ENCODE measurements at places on chromosomes 6 and 20. TPM values are rescaled to one million over a fixed set of nuclear protein-coding genes. Genes with fewer than 3 reads are reported as not detected.

LY6G6C gene
- 1.0 TPM for total RNA-seq

SLC22A2 gene
- not detected for total RNA-seq

RIPPLY2 gene
- 0.23 TPM for total RNA-seq

C6orf58 gene
- total RNA-seq, result not detected

ARFGAP1 gene
- 75.2 TPM for total RNA-seq

GRCh38 chr6:127366282-127367022 is 23.0 kb upstream of the ECHDC1 start:
- no peaks in the 10 kb centered on the region for H3K4me1 ChIP-seq
- H3K4me3 ChIP-seq, result no peak overlapping the region
- H3K27ac ChIP-seq, result no peak overlapping the region

- no peaks in the 10 kb centered on the region for H3K36me3 ChIP-seq
- no peak overlapping the region for H3K27ac ChIP-seq
- no peaks in the 10 kb centered on the region for H3K27me3 ChIP-seq
- no peak for DNase-seq
Observed at GRCh38 chr20:37615340-37616109, 78.3 kb upstream of the CTNNBL1 start.

GRCh38 chr20:36969051-36969450 is 17.5 kb upstream of the SAMHD1 start:
- H3K4me1 ChIP-seq, result no peaks in the 10 kb centered on the region
- no peaks in the 10 kb centered on the region for H3K36me3 ChIP-seq
- H3K27ac ChIP-seq, result no peak overlapping the region
- H3K27me3 ChIP-seq, result no peaks in the 10 kb centered on the region
- no peak overlapping the region for H3K4me3 ChIP-seq

DNA sequence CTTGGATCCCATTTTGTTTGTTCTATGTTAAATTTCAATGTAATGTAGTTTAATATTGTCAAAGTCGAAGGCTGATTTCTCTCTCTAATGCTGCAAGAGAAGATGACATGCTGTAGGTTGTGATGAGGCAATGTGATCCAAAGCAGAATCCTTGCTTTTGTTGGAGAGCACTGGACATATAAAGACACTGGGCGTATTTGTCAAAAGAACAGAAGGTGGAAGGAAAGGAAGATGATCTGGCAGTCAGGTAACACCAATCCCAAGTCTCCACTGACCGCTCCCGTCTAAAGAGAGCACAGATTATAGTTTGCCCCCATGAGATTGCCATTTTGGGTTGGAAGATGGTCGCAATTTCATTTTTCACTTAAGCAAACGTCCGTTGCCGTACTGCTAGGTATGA is 935 bp upstream of the RFX6 start:
- H3K4me1 ChIP-seq, result peaks cover 7% of the 10 kb centered on the region
- no peak overlapping the region for H3K27ac ChIP-seq
- no peak overlapping the region for H3K4me3 ChIP-seq
- no peaks in the 10 kb centered on the region for H3K27me3 ChIP-seq

DNA sequence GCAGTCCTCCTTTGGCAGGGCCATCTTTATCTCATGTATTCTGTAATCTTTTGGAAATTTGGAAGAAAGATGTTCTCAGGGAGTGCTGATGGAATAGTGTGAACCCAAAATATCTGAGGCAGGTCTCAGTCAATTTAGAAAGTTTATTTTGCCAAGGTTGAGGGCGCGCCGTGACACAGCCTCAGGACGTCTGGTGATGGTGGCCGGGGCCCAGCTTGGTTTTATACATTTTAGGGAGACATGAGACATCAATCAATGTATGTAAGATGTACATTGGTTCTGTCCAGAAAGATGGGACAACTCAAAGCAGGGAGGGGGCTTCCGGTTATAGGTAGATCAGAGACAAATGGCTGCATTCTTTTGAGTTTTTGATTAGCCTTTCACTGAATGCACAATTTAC is 89.8 kb downstream of the ERMARD start:
- no peaks in the 10 kb centered on the region for H3K27me3 ChIP-seq
- H3K4me3 ChIP-seq, result no peak overlapping the region
- no peaks in the 10 kb centered on the region for H3K4me1 ChIP-seq
- no peak for DNase-seq
- H3K27ac ChIP-seq, result no peak overlapping the region
- no peaks in the 10 kb centered on the region for H3K36me3 ChIP-seq

GRCh38 chr6:7993952-7994351 is 70.2 kb downstream of the BLOC1S5 start:
- no peak overlapping the region for H3K27ac ChIP-seq
- peaks cover 3% of the 10 kb centered on the region for H3K4me1 ChIP-seq
- no peaks in the 10 kb centered on the region for H3K27me3 ChIP-seq
- H3K4me3 ChIP-seq, result no peak overlapping the region
- no peaks in the 10 kb centered on the region for H3K36me3 ChIP-seq
- DNase-seq, result no peak

DNA sequence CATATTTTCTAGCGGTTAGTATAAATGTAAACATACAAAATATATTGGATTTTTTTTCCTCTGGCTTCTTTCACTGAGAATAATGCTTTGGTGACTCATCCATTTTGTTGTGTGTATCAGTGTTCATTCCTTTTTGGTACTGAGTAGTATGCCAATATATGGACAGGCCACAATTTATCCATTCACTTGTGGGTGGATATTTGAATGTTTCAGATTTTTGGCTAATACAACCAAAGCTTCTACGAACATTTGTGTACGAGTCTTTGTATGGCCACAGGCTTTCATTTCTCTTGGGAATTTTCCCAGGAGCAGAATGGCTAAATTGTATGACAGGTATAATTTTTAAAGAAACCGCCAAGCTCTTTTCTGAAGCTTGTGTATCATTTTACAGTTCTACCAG is 677.5 kb downstream of the HDGFL1 start:
- no peak overlapping the region for H3K27ac ChIP-seq
- H3K36me3 ChIP-seq, result no peaks in the 10 kb centered on the region
- H3K4me1 ChIP-seq, result no peaks in the 10 kb centered on the region
- no peak for DNase-seq
- H3K27me3 ChIP-seq, result no peaks in the 10 kb centered on the region

GRCh38 chr6:129748212-129748900 is 38.4 kb upstream of the ARHGAP18 start:
- H3K36me3 ChIP-seq, result no peaks in the 10 kb centered on the region
- H3K27me3 ChIP-seq, result no peaks in the 10 kb centered on the region
- no peak overlapping the region for H3K27ac ChIP-seq
- peaks cover 2% of the 10 kb centered on the region for H3K4me1 ChIP-seq
- DNase-seq, result peak; percentile 33
- H3K4me3 ChIP-seq, result no peak overlapping the region

GRCh38 chr6:39188098-39188450 is 41.2 kb downstream of the KCNK5 start:
- H3K27me3 ChIP-seq, result no peaks in the 10 kb centered on the region
- no peak for DNase-seq
- no peaks in the 10 kb centered on the region for H3K36me3 ChIP-seq
- no peak overlapping the region for H3K4me3 ChIP-seq
- no peak overlapping the region for H3K27ac ChIP-seq

- peaks cover 3% of the 10 kb centered on the region for H3K4me1 ChIP-seq
- DNase-seq, result no peak
- H3K27ac ChIP-seq, result no peak overlapping the region
- no peaks in the 10 kb centered on the region for H3K27me3 ChIP-seq
- no peak overlapping the region for H3K4me3 ChIP-seq
Observed at GRCh38 chr20:2144850-2145249, 43.2 kb downstream of the STK35 start.

DNA sequence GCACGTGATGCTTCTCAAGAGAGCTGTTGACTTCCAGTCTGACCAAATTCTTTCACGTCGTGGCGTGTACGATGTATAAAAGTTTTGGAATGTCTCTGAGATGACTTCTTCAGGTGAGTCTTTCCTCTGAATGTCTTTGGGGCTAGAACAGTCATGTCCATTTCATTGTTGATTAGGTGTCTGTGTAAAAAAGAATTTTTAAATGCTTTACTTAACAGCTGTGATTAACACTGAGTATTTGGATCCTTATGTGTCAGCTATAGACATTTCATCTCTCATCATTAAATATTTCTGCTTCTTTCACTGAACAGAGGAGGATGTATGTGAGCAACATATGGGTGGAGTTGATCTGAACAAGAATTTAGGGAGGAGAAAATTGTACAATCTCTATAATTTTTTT is 29.3 kb upstream of the KIF13A start:
- H3K36me3 ChIP-seq, result no peaks in the 10 kb centered on the region
- no peak overlapping the region for H3K27ac ChIP-seq
- H3K4me3 ChIP-seq, result no peak overlapping the region

DNA sequence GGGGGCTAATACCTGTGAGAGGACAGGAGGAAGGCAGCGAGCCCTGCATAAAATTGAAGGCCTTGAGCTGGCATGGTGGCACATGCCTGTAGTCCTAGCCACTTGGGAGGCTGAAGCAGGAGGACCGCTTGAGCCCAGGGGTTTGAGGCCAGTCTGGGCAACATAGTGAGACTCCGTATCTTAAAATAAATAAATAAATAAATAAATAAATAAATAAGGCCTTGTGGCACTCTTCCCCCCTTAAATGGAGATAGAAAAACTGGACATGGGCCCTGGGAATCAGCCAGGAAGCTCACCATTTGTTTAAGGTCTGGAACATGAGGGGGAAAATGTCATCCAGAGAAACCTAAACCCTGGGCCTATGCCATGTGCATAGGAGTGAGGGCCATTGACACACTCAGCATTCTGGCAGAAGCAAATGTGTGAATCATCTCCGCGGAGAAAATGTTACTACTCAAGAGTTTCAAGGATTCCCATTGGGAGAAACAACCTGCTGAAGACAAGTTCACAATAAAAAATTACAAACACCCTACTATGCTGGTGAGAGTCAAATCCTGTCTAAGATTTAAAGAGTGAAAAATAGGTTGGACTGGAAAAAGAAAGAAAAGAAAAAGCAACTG is 51.9 kb upstream of the UBR2 start:
- no peak for DNase-seq
- no peak overlapping the region for H3K27ac ChIP-seq
- no peak overlapping the region for H3K4me3 ChIP-seq
- no peaks in the 10 kb centered on the region for H3K27me3 ChIP-seq
- H3K36me3 ChIP-seq, result no peaks in the 10 kb centered on the region

DNA sequence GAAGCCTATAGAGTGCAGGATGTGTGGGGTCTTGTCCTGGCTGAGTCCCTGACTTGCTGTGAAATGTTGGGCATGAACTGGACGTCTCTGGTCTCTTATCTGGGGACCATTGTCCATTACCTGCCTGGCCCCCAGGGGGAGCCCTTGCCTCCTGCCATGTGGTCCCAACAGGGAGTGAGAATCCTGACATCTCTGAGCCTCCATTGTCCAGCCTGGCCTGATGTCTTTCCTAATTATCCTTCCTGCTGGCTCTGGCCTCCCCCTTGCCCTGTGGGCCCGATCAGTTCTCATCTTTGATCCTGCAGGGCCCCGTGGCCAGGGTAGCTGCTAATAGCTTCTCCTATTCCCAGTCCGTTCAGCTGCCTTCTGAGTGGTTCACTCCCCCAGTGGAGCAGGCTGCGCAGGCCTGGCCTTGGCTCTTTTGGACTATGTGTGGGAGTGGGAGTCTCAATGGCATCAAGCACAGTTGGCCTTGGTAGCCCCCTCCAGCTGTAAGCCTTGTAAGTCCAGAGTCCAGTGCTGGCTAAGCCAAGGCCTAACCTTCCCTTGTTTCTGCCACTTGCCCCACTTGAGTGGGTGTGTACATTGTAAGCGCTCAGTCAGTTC is 77.9 kb upstream of the RALY start:
- H3K27ac ChIP-seq, result no peak overlapping the region
- peaks cover 7% of the 10 kb centered on the region for H3K4me1 ChIP-seq
- no peaks in the 10 kb centered on the region for H3K27me3 ChIP-seq
- no peaks in the 10 kb centered on the region for H3K36me3 ChIP-seq

DNA sequence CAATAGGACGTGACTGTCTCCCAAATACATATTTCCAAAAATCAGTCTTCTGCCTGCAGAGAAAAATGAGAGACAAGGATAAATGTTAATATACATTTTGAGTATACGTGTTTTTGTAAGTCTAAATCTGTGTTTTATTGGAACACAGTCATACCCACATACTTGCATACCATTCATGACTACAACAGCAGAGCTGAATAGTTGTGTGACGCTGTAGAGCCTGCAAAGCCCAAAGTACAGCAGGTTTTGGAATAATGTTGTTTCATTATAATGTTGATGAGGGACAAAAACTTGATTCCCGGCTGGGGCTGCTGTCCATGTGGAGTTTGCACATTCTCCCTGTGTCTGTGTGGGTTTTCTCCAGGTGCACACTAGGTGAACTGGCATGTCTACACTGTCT is 23.8 kb upstream of the FBXO9 start:
- H3K27ac ChIP-seq, result no peak overlapping the region
- peaks cover 4% of the 10 kb centered on the region for H3K4me1 ChIP-seq
- no peaks in the 10 kb centered on the region for H3K27me3 ChIP-seq
- H3K4me3 ChIP-seq, result no peak overlapping the region
- no peaks in the 10 kb centered on the region for H3K36me3 ChIP-seq
- DNase-seq, result no peak

GRCh38 chr6:31792761-31793171 is 2.8 kb downstream of the VARS1 start:
- H3K4me3 ChIP-seq, result no peak overlapping the region
- H3K27ac ChIP-seq, result no peak overlapping the region
- no peak for DNase-seq
- H3K27me3 ChIP-seq, result no peaks in the 10 kb centered on the region

- no peaks in the 10 kb centered on the region for H3K27me3 ChIP-seq
- H3K4me1 ChIP-seq, result no peaks in the 10 kb centered on the region
- H3K27ac ChIP-seq, result no peak overlapping the region
- H3K36me3 ChIP-seq, result no peaks in the 10 kb centered on the region
- H3K4me3 ChIP-seq, result no peak overlapping the region
Observed at GRCh38 chr20:33351696-33352095, 49.6 kb downstream of the CDK5RAP1 start.

GRCh38 chr6:26478985-26479278 is 21.2 kb upstream of the BTN1A1 start:
- DNase-seq, result no peak
- no peak overlapping the region for H3K27ac ChIP-seq
- no peak overlapping the region for H3K4me3 ChIP-seq
- no peaks in the 10 kb centered on the region for H3K27me3 ChIP-seq
- peaks cover 2% of the 10 kb centered on the region for H3K4me1 ChIP-seq
- H3K36me3 ChIP-seq, result no peaks in the 10 kb centered on the region

DNA sequence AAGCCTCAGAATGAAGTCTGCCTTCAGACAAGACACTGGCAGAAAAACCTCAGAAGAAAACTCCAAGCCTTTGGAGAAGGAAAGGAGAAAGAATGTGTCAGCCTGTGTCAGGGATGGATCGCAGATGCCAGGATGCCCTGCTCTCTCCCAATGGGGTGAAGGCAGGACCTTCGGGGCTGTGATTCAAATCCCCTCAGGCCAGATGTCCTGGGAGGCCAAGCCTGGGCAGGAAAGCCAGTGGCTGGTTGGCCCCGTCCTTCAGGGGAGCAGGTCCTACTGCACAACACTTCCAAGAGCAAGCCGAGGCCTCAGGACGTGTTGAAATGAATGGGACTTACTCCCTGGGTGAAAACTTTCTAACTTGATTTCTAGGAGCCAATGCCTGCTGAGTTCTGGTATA is 36.5 kb downstream of the GJA10 start:
- no peak overlapping the region for H3K27ac ChIP-seq
- no peaks in the 10 kb centered on the region for H3K4me1 ChIP-seq
- no peaks in the 10 kb centered on the region for H3K27me3 ChIP-seq
- no peak for DNase-seq
- H3K4me3 ChIP-seq, result no peak overlapping the region

DNA sequence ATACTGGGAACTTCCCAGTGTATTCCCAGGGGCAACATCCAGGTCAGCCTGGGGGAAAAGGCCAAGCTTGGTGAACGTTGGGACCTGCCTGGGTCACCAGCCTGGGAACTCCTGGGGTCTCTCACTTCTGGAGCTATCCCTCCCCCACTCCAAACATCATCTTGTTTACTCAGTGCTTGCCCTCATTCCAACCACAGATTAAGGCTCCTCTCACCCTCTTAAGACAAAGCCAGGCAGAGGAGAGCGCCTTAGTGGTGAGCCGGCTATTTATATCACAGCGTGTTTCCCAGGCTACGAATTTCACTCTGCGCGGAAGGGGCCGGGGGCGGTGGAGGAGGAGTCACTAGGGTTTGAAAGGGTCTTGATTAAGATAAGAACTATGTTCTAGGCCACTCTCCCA is 12.1 kb downstream of the PRPH2 start:
- no peaks in the 10 kb centered on the region for H3K4me1 ChIP-seq
- DNase-seq, result no peak

All from ovary (tissue), 10 donors.